DMS79 treated with DMSO at 0.1 percent for 48 hours (cell line): ENCODE measurements at places on chromosomes 3 and 15.

- no peak for DNase-seq
Measured at GRCh38 chr3:166060789-166061479, 223.7 kb upstream of the BCHE start.

GRCh38 chr3:175957427-175957826, 1098.3 kb downstream of the NAALADL2 start:
- no peak for DNase-seq

DNA sequence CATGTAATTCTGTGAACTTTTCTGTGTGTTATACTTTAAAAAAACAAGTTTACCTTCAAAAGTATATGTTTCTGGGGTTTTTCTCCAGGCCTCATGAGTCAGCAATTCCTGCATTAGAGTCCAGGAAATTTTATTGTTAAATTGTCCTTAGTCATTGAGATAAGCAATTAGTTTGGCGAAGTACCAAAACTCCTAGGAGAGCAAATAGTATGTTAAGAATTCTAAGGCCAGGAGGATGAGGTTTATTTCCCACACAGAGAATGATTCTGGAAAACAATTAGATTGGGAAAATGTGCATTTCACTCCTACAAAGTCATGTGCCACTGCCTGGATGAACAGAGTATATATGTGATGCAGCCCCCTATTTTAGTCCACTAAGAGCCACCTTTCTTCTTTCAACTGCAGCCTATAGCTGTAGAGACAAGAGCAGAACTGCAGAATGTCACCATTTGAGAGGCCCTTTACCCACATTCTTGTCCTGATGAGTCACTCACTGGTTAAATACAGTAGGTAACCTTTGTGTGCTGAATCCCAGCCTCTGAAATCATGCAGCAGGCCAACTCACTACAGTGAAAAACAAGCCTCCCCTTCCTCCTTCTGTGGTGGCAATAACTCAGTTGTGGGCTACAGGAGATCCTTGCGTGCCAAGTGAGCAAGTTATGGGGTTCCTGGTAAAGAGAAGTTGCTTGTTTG, 452.8 kb upstream of the THBS1 start:
- DNase-seq, result no peak

DNA sequence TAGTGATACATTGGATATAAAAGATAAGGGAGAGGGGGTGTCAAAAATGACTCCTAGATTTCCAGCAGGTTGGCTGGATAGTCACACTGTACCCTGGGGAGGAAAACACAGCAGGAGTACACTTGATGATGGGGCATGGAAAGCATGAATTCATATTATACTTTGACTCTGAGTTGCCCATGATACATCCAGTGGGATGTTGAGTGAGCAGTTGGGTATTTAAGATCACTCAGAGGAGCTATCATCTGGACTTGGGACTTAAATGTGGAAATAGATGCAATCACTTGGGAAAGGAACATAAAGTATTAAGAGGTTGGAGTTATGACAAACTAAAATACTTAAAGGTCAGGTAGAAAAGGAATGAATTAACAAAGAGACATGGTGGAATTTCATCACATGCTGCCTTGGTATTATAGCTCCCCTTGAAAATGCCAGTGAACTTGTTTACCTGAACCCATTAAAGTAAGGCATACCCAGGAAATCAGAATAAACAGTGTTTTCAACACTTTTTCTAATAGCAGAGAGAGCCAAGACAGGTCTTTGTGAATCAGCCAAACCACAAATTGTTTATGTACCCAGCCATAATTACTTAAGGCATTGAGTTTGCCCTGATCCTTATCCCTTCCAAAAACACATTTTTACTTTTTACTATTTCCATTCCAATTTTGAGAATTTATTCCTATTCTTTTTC, 49.9 kb upstream of the ABI3BP start:
- DNase-seq, result no peak

- no peak for DNase-seq
Measured at GRCh38 chr3:123949641-123950040, 11.4 kb downstream of the CCDC14 start.

- no peak for DNase-seq
Measured at GRCh38 chr3:53102601-53103147, 27.6 kb downstream of the RFT1 start.
